CD8-positive, alpha-beta T cell (primary cell): ENCODE measurements at places on chromosomes 4 and X.
A peak's percentile ranks its signal among the peaks of the same experiment; 100 is the strongest.

DNA sequence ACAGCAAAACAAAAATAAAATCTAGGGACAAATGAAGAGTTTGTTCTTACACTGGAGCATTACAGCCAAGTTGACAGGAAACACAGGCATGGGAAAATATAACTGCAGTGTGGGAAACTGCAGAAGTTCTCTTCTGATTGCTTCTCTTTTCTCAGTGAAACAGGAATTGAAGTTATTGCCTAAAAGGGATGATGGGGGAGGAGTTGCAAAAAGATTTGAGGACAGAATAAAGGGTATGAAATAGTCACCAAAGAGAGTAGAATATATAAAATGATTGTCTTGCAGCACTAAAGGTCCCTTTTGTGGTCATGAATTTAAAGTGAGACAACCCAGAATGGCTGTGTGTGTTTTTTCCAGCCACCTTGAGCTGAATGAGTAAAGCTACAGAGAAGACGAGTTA, 103.7 kb downstream of the JADE1 start:
- no peak for DNase-seq

DNA sequence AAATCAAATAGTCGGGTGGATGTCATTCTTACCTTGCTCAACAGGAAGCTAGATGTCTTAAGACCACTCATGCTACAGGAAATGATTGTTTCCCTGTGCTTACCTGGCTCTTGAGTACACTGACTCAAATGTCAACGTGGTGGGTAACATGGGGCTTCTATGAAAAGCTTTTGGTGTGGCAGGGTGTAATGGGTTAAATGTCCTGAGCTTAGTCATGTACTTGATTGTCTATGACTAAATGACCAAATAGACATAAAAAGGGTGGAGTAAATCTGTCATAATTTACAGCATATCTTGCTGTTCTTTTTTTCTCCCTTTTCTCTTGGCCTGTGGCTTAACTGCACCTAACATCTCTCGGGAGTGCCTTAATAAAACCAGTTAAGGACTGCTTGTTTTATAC, 44.9 kb downstream of the CCNG2 start:
- no peak for DNase-seq

- no peak for DNase-seq
Measured at GRCh38 chr4:78070731-78071282, 13.7 kb downstream of the FRAS1 start.

DNA sequence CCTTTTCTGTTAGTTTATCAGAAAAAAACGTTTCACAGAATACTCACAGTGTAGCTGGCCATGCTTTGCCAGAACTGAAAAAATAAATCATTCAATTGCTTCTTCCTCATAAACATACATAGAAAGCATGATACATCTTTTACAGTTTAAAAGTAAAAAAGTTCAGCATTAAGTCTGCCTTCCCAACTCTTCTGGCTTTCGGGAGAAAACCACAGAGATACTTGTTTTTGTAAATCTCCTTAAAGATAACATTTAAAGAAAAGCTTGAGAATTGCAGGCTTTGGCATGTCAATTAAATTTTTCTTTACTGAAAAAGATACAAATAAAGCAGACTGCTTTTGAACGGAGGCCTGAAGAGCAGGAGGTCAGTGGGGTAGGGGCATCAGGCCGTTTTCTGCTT, 66.8 kb downstream of the SEC24D start:
- no peak for DNase-seq

GRCh38 chr4:153159728-153160221, 44.5 kb upstream of the TRIM2 start:
- DNase-seq, result no peak

GRCh38 chr4:56316011-56316650, 71.2 kb downstream of the AASDH start:
- DNase-seq, result no peak

DNA sequence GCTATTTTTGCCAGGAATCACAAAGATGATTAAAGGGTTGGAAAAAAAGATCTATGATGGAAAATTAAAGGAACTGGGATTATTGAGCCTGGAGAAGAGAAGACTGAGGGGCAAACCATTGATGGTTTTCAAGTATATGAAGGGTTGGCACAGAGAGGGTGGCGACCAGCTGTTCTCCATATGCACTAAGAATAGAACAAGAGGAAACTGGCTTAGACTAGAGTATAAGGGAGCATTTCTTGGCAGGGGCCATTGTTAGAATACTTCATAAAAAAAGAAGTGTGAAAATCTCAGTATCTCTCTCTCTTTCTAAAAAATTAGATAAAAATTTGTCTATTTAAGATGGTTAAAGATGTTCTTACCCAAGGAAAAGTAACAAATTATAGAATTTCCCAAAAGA, 75.1 kb downstream of the NPNT start:
- no peak for DNase-seq

DNA sequence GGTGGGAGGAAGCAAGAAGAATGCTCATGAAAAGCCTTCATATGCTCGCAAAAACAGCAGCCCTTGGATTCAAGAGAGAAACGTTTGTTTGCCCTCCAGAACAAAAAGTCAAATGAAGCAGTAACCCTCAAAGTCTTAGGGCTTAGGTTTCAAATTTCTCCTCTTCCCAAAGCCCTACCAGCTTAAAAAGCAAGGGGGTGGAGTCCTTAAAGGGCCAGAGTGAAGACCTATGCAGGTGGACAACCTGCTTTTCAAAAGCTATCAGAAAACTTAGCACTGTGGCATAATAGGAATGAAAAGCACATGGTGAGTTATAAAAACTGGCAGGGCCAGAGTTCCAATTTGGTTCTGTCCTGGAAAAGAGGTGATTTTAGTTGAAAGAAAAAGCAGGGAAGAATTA, 253.3 kb downstream of the NAP1L3 start:
- no peak for DNase-seq

DNA sequence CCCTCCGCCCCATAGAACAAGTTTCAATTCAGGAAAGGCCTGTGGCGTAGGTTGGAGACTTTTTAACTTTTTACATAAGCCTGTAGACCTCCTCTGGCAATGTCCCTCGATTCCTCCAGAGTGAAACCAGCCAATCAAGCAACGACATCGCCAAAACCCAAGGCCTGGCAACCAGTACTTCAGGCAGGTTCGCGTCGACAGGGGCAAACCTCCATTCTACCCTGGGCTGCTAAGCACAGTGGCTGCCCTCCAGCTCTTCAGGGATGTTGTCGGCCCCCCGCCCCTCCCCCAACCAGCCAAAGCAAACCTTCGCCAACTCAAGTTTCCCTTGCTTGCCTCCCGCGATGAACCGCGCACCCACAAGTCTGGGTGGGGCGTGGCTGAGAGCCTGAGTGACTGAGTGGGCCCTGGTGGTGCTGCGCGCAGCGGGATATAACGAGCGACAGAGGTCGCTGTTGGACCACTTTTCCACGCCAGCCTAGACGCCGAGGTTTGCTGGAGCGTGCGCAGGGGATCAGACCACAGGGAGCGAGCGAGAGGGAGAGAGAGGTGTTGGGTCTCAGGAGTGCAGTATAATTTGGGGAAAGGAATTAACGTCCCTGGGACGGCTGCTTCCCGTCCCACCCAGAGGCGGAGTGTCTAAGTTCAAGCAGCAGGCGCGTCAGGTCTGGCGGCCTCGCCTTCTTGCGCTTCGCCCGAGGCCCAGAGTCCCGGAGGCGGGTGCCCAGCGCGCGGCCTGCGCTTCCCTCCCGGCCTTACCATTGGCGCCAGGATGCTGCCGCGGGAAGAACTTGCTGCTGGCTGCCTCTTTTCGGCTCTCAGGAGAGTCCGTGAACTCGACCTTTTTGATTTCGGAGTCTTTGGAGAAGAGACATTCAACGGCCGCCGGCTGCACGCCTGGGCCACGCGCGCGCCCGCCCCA, 9.0 kb upstream of the PITX2 start:
- DNase-seq, result peak; percentile 24

GRCh38 chrX:137033774-137034507, at the start of gene GPR101:
Gene GPR101 (minus strand): TSS chrX:137033995. CDS start chrX:137031674, 2,321 bp downstream.
- DNase-seq, result peak; percentile 14

DNA sequence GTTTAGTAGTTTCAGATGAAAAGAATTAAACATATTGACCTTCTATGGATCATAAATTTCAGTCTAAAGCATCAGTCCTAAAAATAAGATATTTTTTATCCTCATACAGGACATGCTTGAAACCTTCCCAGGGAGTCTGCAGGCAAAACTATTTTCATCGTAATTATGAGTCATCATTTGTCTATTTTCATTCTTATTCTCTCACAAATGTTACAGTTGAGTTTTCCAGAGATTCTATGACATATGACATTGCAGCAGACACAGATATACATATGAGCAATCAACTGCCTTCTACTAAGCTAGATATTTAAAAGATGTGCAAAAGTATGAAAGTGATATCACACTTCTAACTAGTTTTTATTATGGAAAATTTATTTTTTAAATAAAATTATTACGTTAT, 398.0 kb downstream of the MAGEB5 start:
- DNase-seq, result no peak

- DNase-seq, result no peak
Measured at GRCh38 chrX:39830414-39830813, 267.3 kb downstream of the BCOR start.

DNA sequence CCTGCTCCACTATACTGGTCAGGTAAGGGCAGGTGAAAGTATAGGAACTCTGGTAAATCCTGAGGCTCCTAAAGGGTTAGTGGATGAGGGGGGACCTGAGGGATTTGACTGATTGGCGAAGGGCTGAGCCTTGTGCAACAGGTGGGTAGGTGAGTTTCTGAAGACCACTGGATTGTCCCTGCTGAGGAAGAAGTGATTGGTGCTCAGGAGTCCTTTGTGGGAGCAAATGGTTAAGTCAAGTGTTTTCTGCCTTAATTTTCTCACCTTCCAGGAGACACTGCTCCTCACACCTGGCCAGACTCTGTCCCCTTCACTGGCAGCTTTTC, 156.6 kb downstream of the AMMECR1 start:
- no peak for DNase-seq

DNA sequence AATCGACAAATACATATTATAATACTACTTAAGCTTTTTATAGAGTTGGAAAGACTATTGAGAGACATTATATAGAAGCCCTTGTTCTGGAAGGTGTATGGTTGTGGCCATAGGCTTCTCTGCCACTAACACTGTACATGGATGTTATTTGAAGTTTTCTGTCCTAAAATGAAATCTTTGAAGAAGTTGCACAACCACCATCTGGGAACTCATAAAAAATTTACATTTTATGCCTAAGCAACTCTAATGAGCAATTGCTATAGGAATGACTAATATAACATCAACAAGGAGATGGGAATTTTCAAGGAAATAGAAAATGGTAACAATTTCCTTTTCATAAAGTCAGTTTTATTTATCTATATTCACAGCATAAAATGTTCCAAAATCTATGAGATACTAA, 7.4 kb downstream of the HTN1 start:
- no peak for DNase-seq

DNA sequence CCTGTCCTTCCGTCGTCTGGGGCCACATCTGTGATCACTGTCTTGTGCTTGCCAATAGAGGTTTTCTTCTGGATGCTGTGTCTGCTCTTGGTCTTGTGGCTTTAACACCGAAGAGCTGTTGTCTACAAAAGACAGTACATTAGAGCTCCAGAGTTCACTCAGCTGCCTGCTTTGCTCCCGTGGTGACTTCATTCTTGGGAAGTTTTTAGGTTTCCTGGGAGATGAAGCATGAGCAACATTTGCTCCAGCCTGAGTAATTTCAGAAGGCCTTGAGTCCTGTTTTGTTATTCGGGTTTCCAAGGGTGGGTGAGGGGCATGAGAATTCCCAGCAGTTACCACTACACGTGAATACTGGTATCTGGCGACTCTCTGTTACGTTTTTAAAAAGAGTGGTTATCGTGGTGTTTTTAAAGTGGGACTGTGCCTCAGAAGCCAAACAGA, 189.2 kb downstream of the SHROOM3 start:
- DNase-seq, result no peak

DNA sequence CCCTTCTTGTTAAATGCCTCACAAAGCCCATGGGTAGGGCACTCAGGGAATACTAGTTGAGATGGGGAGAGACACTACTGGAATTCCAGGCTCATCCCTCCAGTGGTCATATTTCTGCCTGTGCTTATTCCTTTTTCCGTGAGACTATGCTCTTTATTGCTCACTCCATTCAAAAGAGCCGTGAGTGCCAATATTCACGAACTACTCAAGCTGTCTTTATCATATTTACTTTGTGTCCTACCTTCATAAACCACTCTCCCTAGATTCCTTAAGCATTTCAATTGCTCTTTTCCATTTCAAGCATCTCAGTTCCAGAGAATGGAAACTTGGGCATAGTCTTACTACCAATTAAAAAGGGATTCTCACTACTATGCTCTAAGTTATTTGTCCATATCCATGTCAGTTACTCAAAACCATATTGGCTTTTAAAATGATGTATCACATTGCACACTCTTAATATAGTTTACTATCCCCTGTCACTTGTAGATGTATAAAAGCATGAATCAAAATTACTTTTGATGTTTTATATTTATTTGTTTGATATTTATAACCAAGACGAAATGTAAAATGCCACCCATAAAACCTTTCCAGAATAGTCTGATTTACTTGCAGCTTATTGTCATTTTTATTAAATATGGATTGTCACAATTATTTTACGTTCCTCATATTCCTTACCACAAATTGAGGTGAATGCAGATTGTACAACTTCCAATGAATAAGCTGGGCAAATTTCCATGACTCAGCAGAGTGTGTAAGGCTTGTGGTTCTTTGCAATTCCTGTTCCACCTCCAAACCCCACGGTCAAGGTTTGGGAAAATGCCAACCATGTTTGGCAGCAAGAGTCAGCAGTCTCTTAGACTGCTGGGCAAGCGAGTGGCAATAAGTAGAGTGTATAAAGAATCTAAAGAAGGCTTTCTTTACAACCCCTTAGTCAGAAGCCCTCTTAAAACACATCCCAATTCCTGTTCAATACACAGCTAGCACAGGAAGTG, 24.4 kb downstream of the ENOX2 start:
- no peak for DNase-seq

DNA sequence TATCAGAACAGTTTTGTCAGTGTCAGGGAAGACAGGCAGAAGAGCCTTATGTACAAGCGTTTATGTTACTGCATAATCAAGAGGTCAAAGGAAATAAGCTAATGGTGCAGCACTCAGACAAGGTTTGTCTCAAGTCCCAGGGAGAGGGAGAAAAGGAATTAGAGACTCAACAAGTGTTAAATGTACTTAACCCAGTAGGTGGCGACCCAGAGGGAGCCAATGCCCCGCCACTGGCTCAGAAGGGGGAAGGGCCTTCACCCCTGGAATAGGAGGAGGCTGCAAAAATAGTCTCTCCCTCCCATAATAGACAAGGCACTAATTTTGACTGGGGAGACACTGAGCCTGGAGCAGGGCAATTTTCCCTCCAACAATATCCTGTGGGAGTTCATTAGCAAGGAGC, 14.1 kb upstream of the PAPSS1 start:
- DNase-seq, result peak; percentile 5

GRCh38 chr4:102445213-102445612, 55.9 kb upstream of the NFKB1 start:
- DNase-seq, result no peak

DNA sequence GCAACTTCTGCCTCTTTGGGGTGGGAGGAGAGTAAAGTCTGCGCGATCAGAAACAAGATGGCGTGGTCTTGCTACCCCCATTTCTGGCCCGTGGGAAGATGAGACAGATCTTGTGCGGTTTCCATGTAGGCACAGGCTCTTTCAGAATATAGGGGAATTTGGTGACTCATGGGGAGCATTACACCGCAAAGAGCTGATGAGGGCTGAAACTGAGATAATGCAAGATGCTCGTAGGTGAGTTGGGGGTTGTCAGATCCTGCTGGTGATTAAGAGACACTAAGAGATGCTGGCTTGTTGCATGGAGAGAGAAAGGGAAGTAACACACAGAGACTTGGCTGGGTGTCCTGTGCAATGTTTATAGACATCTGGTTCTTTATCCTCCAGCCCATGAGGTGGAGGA, 1.5 kb downstream of the EVC start:
- DNase-seq, result no peak

GRCh38 chrX:23959781-23960180, 52.0 kb downstream of the CXorf58 start:
- DNase-seq, result peak; percentile 54

GRCh38 chr4:70752236-70752635, 30.5 kb downstream of the RUFY3 start:
- DNase-seq, result no peak
